ENCODE measurements at places on chromosomes 12 and 14. TPM values are rescaled to one million over a fixed set of nuclear protein-coding genes. Genes with fewer than 3 reads are reported as not detected.

DNA sequence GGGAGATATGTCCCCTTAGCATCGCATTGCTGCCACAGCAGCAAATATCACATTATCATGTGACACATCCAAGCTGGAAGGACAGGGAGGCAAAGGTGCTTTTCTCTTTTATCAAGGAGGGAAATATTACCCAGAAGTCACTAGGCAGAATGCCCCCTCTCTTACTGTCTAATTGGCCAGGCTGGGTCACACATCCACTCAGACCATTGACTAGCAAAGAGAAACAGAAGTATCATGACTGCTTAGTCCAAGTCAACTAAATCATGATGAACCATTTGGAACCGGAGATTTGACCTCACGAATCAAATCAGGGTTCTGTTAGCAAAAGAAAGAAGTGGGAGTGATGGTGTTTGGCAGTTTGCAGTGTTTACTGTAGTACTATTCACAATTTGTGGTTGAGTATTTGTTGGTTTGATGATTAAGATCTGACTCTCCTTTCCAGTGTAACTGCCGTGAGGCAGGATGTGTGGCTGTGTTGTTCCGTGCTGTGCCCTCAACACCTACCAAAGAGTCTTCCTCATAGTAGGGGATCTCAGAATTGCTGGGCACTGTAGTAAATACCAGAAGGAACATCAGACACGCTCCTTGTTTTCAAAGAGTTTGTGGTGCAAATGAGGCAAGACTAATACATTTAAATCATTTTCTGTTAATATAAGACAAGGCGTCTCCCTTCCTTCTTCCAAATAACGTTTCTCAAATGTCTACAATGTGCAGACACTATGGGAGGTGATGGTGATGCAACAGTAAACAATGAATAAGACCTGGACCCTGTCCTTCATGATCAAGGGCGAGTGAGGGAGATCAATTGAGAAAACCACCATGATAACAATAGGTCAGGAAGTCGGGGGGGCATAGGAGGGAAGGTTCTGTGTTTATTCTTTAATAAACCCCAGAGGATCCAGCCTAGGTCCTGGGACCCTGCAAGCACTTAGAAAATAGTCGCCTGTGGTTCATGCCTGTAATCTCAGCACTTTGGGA is 194.4 kb upstream of the CRY1 start:
- no peak overlapping the region for H3K27ac ChIP-seq
- H3K36me3 ChIP-seq: no peaks in the 10 kb centered on the region
- no peak for DNase-seq

DNA sequence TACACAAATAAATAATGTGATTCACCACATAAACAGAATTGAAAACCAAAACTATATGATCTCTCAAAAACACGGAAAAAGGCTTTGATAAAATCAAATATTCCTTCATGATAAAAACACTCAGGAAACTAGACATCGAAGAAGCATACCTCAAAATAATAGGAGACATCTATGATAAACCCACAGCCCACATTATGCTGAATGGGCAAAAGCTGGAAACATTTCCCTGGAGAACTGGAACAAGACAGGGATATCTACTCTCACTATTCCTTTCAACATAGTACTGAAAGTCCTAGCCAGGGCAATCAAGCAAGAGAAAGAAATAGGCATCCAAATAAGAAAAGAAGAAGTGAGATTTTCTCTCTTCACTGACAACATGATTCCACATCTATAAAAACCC is 371.5 kb upstream of the ATXN7L3B start:
- no peaks in the 10 kb centered on the region for H3K36me3 ChIP-seq
- H3K4me1 ChIP-seq: no peaks in the 10 kb centered on the region
- H3K4me3 ChIP-seq: no peak overlapping the region
- no peak overlapping the region for H3K27ac ChIP-seq
- no peaks in the 10 kb centered on the region for H3K27me3 ChIP-seq

- H3K4me3 ChIP-seq: no peak overlapping the region
- no peak overlapping the region for H3K27ac ChIP-seq
- DNase-seq: no peak
- H3K4me1 ChIP-seq: no peaks in the 10 kb centered on the region
Observed at GRCh38 chr14:92503756-92504491, 9.7 kb upstream of the RIN3 start.

- H3K36me3 ChIP-seq: no peaks in the 10 kb centered on the region
- no peak overlapping the region for H3K4me3 ChIP-seq
- H3K4me1 ChIP-seq: peaks cover 10% of the 10 kb centered on the region
- H3K27me3 ChIP-seq: no peaks in the 10 kb centered on the region
Observed at GRCh38 chr12:131101006-131101405, 147.3 kb downstream of the ADGRD1 start.

GRCh38 chr14:24721775-24722174 is 87.8 kb upstream of the GZMB start:
- no peaks in the 10 kb centered on the region for H3K27me3 ChIP-seq
- no peak overlapping the region for H3K27ac ChIP-seq
- no peak overlapping the region for H3K4me3 ChIP-seq
- H3K36me3 ChIP-seq: no peaks in the 10 kb centered on the region
- no peak for DNase-seq

DNA sequence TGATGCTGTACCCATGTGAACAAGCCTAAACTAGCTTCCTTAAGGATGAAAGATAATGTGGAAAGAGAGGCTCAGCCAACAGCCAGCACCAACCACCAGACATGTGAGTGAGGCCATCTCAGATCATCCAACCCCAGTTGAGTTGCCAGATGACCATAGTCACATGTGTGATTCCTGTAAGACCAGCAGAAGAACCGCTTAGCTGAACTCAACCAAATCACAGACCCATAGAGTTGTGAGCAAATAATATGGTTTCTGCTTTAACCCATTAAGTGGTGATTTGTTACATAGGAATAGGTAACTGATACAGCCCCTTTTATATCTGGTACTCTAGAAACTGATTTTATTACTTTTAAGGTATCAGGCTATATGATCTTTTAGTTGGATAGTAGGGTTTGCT is 17.6 kb upstream of the ELK3 start:
- H3K36me3 ChIP-seq: no peaks in the 10 kb centered on the region
- H3K27ac ChIP-seq: no peak overlapping the region
- no peak for DNase-seq
- no peaks in the 10 kb centered on the region for H3K27me3 ChIP-seq
- no peak overlapping the region for H3K4me3 ChIP-seq

- no peaks in the 10 kb centered on the region for H3K36me3 ChIP-seq
- H3K4me3 ChIP-seq: no peak overlapping the region
- no peak for DNase-seq
- peaks cover 3% of the 10 kb centered on the region for H3K4me1 ChIP-seq
- H3K27ac ChIP-seq: no peak overlapping the region
Observed at GRCh38 chr12:123444092-123445026, 7.9 kb upstream of the RILPL2 start.

GRCh38 chr14:74913986-74914573 is 9.0 kb downstream of the RPS6KL1 start:
- H3K27me3 ChIP-seq: no peaks in the 10 kb centered on the region
- H3K36me3 ChIP-seq: no peaks in the 10 kb centered on the region
- peak overlapping the region; percentile 19 for H3K27ac ChIP-seq
- H3K4me1 ChIP-seq: peaks cover 4% of the 10 kb centered on the region
- no peak overlapping the region for H3K4me3 ChIP-seq

- no peak overlapping the region for H3K4me3 ChIP-seq
- peaks cover 11% of the 10 kb centered on the region for H3K4me1 ChIP-seq
- H3K27ac ChIP-seq: no peak overlapping the region
- no peaks in the 10 kb centered on the region for H3K36me3 ChIP-seq
- no peaks in the 10 kb centered on the region for H3K27me3 ChIP-seq
Observed at GRCh38 chr12:131570596-131570995, 140.3 kb upstream of the SFSWAP start.

DNA sequence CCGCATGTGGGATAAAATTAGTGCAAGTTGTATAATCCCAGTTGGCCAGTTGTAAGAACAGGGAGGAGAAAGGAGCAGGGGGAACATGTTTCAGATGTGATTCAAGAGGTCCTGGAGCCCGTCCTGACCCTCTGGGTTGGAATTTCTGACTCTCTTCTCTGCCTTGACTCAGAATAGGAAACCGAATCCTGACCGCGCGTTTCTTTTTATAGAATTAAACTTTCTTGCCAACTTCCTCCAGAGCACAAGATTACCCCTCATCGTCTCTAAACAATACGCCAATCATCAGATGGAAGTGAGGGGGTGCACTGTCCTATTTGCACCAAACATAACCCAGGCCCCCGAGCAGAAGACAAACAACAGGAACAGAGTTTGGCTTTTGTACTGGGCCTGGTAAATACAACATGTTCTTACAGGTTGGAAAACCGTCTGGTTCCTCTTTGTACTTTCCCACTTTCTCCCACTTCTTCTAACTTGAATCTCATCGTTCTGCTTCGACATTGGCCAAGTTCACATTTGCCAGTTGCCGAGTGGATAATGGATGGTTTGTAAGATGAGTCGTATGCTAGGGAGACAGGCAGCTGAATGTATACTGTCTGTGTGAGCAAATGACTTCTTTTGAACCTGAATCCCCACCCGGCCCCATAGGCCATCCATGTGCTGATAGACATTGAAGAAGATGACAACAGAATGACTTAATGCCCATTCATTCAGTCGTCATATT is 42.6 kb upstream of the MED13L start:
- H3K4me1 ChIP-seq: peaks cover 12% of the 10 kb centered on the region
- no peaks in the 10 kb centered on the region for H3K36me3 ChIP-seq
- no peaks in the 10 kb centered on the region for H3K27me3 ChIP-seq
- peak overlapping the region; percentile 64 for H3K27ac ChIP-seq

GRCh38 chr12:124861492-124861891 is 2.2 kb downstream of the SCARB1 start:
- DNase-seq: peak; percentile 75
- peaks cover 15% of the 10 kb centered on the region for H3K4me1 ChIP-seq
- no peaks in the 10 kb centered on the region for H3K36me3 ChIP-seq
- no peaks in the 10 kb centered on the region for H3K27me3 ChIP-seq
- H3K4me3 ChIP-seq: no peak overlapping the region

- no peak for DNase-seq
- no peak overlapping the region for H3K4me3 ChIP-seq
- no peak overlapping the region for H3K27ac ChIP-seq
- no peaks in the 10 kb centered on the region for H3K36me3 ChIP-seq
- no peaks in the 10 kb centered on the region for H3K4me1 ChIP-seq
Observed at GRCh38 chr12:67019070-67019469, 250.1 kb upstream of the CAND1 start.

- no peaks in the 10 kb centered on the region for H3K27me3 ChIP-seq
- H3K4me3 ChIP-seq: no peak overlapping the region
- H3K27ac ChIP-seq: no peak overlapping the region
- H3K4me1 ChIP-seq: no peaks in the 10 kb centered on the region
Observed at GRCh38 chr14:36271939-36272907, 48.2 kb downstream of the MBIP start.

DNA sequence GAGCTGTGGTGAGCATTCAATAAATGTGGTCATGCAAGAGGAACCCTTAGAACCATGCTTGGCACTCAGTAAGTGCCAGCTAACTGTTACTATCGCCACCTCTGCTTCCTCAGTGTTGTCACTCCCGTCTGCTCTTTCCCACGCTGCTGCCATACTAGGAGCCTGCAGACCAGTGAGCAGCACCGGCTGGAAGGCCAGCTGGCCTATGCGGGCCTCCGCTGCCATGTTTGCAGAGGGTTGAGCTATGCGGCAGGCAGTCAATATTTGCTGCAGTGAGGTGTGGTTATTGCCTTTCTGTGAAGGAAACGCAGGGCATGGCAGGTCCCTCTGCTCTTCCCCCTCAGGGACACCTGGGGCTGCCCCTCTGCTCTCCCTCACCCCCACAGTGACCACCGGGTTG is 13.0 kb downstream of the KMT5A start:
- peaks cover 12% of the 10 kb centered on the region for H3K4me1 ChIP-seq
- H3K4me3 ChIP-seq: no peak overlapping the region
- DNase-seq: no peak
- no peaks in the 10 kb centered on the region for H3K27me3 ChIP-seq
- peak overlapping the region; percentile 29 for H3K27ac ChIP-seq
- H3K36me3 ChIP-seq: no peaks in the 10 kb centered on the region

GRCh38 chr12:72543777-72544467 is 271.8 kb downstream of the TRHDE start:
- H3K4me1 ChIP-seq: no peaks in the 10 kb centered on the region
- no peaks in the 10 kb centered on the region for H3K27me3 ChIP-seq
- DNase-seq: no peak
- H3K36me3 ChIP-seq: no peaks in the 10 kb centered on the region
- H3K4me3 ChIP-seq: no peak overlapping the region

DNA sequence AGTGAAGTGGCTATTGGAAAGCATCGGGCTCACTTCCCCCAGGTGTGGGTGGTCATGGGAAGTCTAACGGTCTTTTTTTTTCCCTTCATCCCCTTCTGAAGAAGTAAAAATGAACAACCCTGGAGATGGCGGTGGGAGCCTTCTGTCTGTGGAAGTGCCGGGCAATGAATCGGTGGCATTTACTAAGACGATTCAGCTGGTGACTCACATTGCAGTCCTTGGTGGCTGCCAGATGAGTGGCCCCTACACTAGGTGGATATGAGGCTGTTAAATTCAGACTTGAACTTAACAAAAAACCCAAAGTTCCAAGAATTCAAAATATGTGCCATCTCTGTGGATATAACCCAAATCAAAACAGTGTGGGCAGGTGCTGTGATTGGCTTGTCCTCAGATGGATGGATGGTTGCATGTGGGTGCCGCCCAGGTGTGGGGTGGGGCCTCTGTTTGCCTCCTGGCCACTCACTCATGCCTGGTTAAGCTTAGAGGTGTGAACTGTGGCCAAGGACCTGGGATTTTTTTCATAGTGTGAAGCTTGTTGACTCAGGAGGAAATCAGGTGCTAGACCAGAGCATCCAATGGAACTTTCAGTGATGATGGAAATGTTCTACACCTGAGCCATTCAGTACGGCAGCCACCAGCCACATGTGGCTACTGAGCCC is 176.7 kb upstream of the NOS1 start:
- H3K27ac ChIP-seq: no peak overlapping the region
- H3K4me3 ChIP-seq: no peak overlapping the region
- no peaks in the 10 kb centered on the region for H3K4me1 ChIP-seq

- H3K4me1 ChIP-seq: no peaks in the 10 kb centered on the region
- no peak for DNase-seq
- no peaks in the 10 kb centered on the region for H3K27me3 ChIP-seq
- no peak overlapping the region for H3K27ac ChIP-seq
- no peaks in the 10 kb centered on the region for H3K36me3 ChIP-seq
Observed at GRCh38 chr12:6234906-6235305, 34.7 kb downstream of the CD9 start.

- no peaks in the 10 kb centered on the region for H3K27me3 ChIP-seq
- no peak overlapping the region for H3K27ac ChIP-seq
- H3K4me3 ChIP-seq: no peak overlapping the region
Observed at GRCh38 chr14:96212896-96213295, 8.3 kb downstream of the BDKRB2 start.

- DNase-seq: no peak
- H3K4me3 ChIP-seq: no peak overlapping the region
Observed at GRCh38 chr14:37658156-37658555, 62.7 kb downstream of the TTC6 start.

DNA sequence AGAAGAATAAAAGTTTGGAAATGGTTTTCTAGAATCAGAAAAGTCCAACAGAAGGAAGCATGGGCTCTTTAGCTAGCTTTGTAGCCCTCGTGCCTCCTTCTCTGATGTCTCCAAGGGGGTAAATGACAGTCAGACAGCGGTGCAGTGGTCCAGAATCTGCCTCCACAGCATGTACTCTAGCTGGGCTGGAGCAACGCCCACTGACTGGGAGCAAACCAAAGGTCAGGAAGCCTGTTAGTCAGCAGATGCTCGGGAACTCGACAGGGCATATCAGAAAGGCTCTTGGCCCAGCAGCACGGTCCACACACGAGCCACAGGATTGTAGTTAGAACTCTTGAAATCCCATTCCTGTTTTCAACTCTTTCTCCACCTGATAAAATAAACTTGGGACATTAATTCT is 164.3 kb downstream of the GRIN2B start:
- no peak for DNase-seq
- H3K27ac ChIP-seq: no peak overlapping the region
- H3K4me3 ChIP-seq: no peak overlapping the region
- H3K36me3 ChIP-seq: no peaks in the 10 kb centered on the region

Gene GPRC5A
- 37.9 TPM for total RNA-seq

Gene STAC3
- 2.0 TPM for total RNA-seq

Gene PIANP
- total RNA-seq: 0.99 TPM

Measured in ovary (tissue), 10 donors.